ENCODE measurements at places on chromosomes 3 and 15.
A peak's percentile ranks its signal among the peaks of the same experiment; 100 is the strongest.

DNA sequence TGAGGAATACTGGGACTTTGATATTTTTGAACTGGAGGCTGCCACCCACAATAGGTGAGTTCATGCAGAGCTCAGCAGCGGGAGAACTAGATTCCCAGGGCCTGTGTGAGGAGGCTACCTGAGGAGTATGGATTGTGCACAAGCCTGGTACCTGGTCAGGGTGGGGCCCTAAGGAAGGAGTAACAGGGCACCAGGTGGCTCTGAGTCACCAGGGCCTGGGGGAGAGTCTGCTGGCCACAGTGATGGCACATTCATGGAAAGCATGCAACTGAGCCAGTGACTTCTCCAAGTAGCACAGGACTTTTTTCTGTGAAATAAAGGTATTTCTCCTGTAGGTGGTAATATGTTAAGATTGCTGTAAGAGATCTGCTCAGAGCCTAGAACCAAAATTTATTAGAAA, 134.4 kb downstream of the PDE8A start:
- no peak for DNase-seq

DNA sequence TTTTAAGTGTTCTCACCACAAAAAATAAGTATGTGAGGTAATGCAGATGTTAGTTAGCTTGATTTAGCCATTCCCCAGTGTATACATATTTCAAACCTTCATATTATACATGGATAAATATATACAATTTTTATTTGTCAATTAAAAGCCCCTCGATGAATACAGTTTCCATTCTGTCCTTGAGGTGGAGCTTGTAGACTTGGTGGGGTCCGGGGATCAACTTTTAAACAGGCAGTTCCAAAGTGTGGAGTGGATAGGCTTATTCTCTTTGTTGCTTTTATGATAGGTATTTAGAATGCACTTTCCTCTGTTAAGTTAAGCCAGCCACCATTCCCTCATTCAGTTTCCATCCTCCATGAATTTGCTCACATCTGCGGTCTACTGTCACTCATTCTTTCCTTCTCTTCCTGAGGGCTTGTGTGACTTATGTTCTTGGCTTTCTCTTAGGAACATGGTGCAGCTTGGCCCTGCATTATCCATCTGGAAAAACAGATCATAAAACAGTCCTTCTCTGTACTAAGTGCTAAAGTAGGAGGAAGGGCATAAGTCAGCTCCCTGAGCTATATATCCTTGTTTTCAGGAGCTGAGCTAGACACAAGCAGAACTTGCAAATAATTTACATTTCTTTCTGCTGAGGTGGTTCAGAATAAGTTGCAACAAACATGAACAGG, 149.1 kb downstream of the NFKBIZ start:
- no peak for DNase-seq

DNA sequence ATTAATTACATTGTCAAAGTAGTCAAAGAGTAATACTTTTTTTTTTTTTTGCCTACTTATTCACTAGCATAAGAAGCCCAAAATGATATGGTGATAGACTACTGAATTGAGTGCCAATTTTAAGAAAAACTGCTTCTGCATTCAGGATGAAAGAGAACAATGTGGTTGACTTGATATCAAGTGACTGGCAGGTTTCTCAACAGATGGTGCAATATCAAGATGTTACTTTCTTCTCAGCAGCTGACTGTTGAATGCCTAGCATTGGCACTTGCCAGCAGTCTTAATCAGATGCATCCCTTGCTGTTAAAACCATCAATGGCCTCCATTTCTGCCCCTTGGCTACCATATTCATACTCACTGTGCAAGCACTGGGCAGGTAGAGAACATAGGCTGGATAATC, 863.2 kb downstream of the GBE1 start:
- DNase-seq, result no peak

DNA sequence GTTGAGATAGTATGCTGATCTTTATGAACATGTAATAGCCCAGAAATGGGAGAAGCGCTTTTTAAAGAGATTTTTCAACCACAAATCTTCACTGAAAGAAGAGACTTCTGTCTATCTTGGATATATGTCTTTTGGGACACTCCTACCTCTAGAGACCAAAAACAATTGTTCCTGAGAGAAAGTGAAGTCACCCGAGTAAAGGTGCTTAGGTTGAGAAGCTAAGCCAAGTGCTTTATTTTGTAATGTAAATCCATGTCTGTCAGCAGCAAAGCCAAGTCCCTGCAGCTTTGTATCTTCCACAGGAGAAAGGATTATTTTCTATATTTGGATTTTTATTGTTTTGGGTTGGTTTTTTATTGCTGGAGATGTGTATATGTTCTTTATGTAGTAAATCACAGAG, 32.1 kb upstream of the B3GALNT1 start:
- no peak for DNase-seq

DNA sequence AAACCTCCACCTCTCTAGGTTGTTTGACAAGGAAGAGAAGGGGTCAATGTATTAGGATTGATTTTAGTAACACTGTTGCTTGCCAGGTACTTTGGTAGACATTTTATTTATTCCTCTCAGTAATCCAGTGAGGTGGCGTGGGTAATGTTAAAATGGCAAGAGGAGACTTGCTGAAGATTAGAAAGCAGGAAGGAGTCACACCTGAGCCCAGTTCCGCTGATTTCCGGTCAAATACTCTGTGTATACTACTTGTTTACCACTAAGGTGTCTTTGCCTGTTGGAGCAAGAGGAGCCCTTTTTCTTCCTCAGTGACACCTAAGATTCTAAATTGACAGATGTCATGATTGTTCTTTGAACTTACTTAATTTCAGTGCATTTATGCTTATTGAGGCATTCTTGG, 1.7 kb downstream of the OXNAD1 start:
- DNase-seq, result no peak

- DNase-seq, result no peak
Observed at GRCh38 chr3:127101411-127102187, 91.3 kb upstream of the PRR23E start.

DNA sequence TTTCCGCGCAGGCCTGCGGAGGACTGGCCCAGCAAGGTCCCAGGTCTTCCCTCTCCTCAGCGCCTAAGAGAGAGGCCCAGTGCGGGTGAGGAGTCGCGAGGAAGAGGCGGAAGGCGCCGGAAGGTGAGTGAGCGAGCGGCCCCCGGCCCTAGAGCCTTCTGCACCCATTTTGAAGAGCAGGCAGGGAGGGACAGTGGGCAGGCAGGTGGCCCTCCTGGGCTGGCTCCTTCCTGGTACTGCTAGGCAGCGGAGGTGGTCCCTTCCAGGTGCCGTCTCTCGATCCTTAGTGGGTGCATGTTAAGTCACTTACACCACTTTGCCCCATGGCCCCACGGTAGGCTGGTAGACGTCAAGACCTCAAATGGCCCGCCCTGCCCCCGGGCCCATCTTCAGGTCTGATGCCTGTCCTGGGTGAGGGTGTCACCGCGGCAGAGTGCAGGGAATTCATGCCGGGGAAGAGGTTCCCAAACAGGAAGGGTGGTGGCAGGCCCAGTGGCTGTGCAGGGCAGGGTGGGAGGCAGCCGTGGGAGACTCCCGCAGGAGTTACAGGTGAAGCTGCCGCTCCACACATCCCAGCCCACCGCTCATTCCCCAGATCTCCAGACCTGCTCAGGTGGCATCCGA, 14.4 kb downstream of the PAK6 start:
- DNase-seq, result no peak

GRCh38 chr3:171876680-171877147, 33.6 kb downstream of the TMEM212 start:
- DNase-seq, result no peak

DNA sequence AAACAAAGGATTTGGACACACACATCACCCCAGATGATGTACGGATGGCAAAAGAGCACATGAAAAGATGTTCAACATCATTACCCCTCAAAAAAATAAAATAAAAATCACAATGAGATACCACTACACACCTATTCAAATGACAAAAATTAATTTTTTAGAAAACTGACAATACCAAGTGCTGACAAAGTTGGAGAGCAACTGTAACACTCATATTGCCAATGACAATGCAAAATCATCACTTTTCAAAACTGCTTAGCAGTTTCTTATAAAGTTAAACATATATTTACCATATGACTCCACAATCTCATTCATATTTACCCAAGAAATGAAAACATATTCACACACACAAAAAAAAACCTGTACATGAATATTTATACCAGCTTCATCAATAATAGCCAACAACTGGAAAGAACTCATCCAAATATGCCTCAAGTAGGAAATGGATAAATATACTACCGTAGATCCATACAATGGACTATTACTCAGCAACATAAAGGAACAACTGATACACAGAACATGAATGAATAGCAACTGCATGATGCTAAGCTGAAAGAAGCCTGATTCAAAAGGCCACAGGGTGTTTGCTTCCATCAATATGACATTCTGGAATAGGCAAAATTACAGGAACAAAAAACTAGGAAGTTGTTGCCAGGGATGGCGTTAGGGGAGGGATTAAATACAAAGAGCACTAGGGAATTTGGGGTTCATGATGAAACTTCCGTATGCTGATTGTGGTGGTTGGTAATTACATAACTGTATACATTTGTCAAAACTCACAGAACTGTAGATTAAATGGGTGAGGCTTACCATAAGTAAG, 1.3 kb downstream of the FSIP1 start:
- peak; percentile 27 for DNase-seq

GRCh38 chr3:129428376-129429079, at the start of gene EFCAB12:
TSS of gene EFCAB12 (minus strand) at chr3:129428636. CDS start at chr3:129428488, 148 bp downstream.
- peak; percentile 90 for DNase-seq

- DNase-seq, result no peak
Observed at GRCh38 chr3:193165431-193166120, 75.4 kb upstream of the PLAAT1 start.

- DNase-seq, result no peak
Observed at GRCh38 chr3:196406811-196407470, 25.3 kb downstream of the UBXN7 start.

DNA sequence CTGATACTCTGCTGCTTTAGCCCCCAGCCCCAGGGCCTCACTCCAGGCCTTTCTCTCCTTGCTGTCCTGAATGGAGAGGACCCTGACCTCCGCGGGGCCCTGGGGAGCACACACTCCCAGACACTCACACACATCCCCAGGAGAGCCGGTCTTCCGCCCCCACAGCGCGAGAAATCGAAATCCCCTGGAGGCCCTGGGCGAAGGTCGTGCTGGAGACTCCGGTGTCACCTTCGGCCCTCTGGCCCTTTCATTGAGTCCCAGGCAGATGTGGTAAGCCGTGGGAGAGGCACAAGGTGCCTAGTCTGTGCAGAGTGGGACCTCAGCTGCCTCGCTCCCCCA, 848 bp upstream of the GOLGA8B start:
- no peak for DNase-seq

DNA sequence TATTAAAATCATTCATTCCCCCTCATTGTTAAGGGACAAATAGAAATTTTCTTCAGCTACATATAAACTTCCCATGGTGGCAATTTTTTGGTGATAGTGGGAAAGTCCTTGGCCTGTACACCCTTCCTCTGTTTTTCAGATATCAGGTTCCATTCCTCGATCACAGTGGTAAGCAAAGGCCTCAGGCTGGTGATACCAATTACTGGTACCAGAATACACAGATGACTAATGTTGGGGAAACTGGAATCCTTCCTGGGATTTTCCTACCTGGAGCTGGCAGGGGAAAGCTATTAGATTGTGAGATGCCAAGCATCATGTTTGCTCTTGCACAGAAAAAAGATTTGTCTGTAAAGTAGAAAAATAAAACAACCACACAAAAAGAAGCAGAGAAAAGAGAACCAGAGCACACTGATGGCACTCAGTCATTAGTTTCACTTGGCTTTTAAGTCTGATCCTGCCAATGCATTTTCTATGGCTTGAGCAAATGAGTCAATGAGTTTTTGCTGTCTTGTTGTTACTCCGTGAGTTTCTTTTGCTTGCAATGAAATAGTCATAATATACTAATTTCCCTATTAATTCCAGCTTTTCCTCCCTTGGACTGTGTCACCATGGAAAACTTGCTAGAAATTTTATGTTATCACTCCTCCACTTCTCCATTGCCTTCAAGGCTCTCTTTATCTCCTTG, 795.0 kb downstream of the ROBO1 start:
- no peak for DNase-seq

- no peak for DNase-seq
Observed at GRCh38 chr3:53384465-53385423, 37.4 kb upstream of the DCP1A start.

DNA sequence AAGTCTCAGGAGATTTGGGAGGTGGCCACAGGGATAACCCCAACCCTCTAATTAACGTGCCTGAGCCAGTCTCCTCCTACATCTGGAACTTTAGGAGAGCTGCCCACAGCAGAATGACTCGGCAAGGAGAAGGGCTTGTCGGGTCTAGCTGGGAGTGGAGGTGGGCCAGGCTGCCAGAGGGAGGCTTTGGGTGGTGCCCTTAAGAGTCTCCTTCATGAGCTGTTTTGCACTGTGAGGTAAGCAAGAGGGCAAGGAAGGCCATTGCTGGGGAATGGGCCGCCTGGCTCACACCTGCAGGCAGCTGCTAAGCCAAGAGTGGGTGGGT, 3.6 kb upstream of the TNK2 start:
- no peak for DNase-seq

DNA sequence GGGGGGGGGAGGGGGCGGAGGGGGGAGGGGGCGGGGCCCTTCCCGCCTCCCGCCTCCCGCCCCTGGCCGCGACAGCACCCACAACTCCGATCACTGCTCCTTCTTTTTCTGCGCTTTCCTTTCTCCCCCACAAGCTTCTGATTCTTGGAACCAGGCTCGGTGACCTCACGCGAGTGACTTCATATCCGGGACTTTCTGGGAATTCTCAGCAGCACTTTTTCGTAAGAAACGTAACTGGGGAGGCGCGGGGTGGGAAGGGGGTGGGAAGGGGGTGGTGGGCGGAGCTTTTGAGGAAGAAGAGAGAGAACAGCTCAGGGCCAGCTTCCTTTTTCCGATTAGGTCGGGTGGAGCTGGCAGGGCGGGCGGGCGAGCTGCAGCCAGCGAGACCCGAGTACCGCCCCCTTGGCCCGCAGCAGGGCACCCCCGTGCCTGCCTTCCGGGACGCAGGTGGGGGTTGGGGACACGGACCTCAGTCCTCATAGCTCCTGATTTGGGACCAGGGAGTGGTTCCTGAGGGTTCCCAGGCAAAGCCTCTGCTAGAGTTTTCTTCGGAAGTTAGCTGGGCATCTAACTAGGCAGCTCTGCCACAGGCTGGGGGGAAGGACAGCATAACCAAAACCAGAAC, 14.6 kb downstream of the XIRP1 start:
- DNase-seq, result peak; percentile 97

DNA sequence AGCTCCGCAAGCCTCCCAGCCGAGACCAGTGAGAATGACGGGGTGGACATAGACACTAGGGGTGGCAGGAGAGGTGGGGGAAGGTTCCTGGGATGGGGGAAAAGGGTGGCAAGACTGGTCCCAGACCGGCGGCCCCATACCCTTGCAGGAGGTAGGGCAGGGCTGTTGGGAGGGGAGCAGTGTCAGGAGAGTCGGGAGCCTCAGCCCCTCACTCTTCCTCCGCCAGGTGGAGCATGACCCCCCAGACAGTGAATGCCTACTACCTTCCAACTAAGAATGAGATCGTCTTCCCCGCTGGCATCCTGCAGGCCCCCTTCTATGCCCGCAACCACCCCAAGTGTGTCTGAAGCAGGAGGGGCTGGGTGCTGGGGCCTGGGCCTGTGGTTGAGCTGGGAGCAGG, 8.7 kb upstream of the PSMD2 start:
- DNase-seq, result no peak

GRCh38 chr3:76586471-76586870, 453.4 kb upstream of the ROBO2 start:
- no peak for DNase-seq

- DNase-seq, result no peak
Observed at GRCh38 chr3:114775395-114775794, 371.7 kb downstream of the ZBTB20 start.

GRCh38 chr3:111735243-111735758, 123.8 kb upstream of the PHLDB2 start:
- peak; percentile 32 for DNase-seq
